ENCODE measurements at places on chromosomes 7 and 10.

- no peak for DNase-seq
Observed at GRCh38 chr7:38057829-38058228, 120.2 kb upstream of the STARD3NL start.

- DNase-seq = peak; percentile 71
Observed at GRCh38 chr10:31947144-31947926, 18.7 kb upstream of the ARHGAP12 start.

DNA sequence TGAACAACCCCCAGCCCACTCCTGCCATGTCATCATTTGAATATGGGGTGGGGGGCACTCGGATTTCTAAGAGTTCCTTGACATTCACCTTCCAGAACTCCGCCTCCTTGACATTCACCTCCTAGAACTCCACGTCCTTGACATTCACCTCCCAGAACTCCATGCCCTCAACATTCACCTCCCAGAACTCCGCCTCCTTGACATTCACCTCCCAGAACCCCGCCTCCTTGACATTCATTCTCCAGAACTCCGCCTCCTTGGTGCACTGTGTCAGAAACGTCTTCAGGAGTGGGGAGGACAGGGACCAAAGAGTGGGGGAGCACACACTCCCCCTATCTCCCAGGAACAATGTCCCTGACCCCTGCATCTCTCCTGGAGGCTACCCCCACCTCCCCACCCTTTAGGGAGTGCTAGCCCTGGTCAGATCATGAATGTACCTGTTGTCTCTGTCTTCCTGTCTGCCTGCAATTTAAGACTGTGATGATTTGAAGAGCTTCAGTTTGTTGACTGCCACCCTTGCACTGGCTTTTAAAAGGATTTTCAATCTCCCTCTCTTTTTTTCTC, 110.1 kb downstream of the NPTX2 start:
- DNase-seq = no peak

DNA sequence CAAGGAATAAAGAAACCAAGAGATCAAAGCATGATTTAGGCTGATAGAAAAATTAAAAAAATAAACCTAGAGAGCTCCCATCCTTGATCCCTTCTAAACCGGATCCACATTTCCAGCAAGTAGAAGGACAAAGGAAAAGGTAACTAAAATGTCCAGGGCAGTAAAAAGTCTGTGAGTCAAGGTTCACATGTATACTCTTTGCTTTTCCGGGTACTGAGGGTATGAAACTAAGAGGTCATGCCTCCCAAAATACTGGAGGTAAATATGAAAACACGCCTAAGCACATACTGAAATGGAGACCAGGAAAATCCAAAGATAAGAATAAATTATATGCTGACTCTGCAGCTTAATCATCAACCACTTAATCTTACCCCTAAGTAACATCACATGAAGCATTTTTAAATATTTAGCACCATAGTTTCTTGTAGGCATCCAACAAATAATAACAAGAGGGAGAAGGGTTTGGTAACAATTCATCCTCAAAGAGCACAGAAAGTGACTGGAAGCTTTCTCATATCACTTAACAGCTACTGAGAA, 35.4 kb downstream of the JAZF1 start:
- DNase-seq = no peak

GRCh38 chr10:20089879-20090278, 273.6 kb downstream of the PLXDC2 start:
- DNase-seq = no peak

- DNase-seq = no peak
Observed at GRCh38 chr7:51035716-51036115, 253.0 kb upstream of the GRB10 start.

- no peak for DNase-seq
Observed at GRCh38 chr7:130918129-130919052, 184.4 kb upstream of the KLF14 start.

- DNase-seq = peak; percentile 50
Observed at GRCh38 chr10:24556750-24557742, 166.6 kb downstream of the ARHGAP21 start.

DNA sequence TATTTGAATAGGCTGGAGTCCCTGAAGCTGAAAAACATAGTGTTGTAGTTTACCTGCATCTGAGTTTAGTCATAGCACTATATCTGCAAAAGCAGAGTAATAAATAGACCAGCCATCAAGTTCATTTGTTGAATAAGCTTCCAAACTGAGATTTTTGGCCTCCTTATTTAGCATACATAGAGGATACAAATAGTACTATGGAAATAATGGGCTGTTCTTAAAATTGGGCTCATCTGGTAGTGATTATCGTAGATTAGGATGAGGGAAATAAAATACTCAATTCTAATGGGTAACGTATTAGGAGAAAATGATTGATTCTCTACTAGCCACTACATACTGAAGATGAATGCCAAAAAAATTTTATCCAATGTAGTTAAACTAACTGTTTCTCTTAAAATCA, 41.4 kb upstream of the TMEM196 start:
- no peak for DNase-seq

DNA sequence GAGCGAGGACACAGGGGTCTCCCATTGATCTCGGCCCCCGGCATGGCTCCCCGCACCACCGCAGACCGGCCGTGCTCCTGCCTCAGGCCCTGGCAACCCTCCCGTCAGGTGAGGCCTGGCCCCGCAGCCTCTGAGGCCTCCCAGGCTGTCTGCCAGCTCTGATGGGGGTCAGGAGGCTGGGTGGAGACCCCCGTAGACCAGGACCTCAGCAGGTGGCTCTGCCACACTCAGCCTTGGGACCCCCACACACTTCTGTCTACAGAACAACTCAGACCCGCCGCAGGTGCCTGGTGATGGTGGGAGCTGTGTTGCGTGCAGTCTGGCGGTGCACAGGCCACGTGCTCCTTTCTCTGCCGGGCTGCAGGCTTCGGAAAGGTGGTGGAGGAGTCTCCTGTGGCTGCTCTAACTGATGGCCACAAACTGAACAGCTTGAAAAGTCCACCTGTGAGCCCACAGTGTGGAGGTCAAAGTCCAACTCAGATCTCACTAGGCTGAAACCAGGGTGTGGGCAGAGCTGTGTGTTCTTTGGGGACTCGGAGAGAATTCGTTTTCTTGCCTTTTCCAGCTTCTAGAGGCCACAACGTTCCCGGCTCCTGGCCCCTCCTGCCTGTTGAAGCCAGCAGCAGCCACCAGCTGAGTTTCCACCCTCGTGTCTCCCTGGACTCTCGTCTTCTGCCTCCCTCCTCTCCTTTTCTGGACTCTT, 62.5 kb downstream of the PWWP2B start:
- no peak for DNase-seq

GRCh38 chr7:29167721-29168120, 21.4 kb upstream of the CPVL start:
- no peak for DNase-seq

DNA sequence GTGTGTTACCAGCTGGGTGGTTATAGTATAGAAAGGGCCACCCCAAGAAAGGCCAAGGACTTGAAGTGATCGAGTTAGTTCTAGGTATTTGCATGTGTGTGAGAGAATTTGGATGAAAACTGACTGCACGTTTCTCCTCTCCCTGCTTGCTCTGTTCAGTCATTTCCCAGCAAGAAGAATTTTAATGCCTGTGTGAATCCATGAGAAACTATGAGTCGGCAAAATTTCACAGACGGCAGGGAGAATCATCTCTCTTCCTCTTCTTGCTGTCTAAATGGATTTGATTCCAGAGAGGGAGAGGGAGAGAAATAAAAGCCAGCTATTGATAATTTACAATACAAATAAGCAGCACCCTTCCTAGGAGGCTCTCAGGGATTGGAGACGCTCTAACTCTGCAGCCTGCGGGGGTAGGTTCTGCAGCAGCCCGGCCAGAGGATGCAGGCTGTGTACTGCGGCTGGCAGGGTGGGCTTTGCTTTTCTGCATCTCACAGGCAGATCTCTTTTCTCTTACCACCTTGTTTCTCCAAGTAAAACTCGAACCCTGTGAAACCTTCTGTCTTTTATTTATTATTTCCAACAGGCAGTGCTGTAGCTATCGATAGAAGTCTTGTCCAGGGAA, 183.6 kb downstream of the TCF7L2 start:
- no peak for DNase-seq

GRCh38 chr10:29501692-29502091, 133.1 kb downstream of the SVIL start:
- DNase-seq = peak; percentile 22

DNA sequence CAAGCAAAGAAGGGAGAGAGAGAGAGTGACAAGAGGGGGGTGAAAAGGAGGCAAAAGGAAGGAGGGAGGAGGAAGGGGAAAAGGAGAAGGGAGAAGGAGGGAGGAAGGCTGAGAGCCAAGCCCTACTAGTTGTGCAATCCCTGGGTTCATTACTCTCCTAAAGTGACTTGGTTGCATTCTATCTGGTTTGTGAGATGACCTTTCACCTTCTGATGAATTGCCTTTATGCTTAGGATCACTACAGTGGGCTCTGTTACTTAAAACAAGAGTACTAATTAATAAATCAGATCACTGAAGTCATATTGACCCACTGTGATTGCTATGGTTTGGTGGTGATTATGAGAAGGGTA, 144.9 kb downstream of the KIF20B start:
- no peak for DNase-seq

DNA sequence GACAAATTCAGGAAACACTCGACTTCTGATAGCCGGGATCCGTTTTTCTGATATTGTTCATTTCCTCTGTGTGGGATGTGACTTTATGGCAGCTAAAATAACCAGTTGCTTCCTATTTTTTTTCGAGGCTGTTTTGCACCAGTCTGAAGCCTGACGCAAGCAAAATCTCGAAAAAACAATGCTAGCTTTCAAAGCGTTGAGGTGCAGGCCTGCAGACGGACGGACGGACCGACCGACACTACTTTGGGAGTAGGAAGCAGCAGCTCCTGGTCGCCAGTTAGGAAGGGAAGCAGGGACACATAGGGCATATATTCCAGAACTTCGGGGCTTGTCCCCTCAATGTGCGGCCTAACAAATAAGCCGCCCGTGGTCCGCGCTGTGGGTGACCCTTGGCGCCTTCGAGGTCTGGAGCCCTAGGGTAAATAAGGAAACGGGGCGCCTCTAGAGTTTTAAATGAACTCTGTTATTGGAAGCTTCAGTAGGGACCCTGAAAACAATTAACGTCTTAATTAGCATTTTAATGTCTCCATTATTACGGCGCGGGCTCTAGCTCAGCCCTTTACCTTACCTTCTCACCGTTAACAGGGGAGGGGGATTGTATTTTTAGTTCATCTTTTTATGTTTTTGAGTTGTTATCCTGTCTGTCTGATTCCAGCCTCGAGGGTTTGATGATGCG, 1.3 kb downstream of the HHEX start:
- DNase-seq = no peak

DNA sequence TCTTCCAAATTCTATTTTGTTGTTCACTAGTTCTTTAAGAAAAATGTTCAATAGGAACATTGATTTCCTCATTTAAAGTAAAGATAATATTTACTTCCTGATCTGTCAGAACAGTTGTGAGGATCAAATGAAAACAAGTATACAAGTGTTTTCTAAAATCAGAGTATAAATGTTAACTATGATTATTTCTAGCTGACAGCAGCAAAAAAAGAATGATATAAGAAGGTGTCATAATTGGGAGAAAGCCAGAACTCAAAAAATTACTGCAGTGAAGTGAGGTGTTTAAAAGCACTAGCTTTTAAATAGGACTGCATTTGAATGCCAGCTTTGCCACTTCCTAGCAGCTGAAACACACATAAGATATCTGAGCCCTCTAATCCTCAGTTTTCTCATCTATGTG, 283.3 kb downstream of the RNLS start:
- DNase-seq = no peak

DNA sequence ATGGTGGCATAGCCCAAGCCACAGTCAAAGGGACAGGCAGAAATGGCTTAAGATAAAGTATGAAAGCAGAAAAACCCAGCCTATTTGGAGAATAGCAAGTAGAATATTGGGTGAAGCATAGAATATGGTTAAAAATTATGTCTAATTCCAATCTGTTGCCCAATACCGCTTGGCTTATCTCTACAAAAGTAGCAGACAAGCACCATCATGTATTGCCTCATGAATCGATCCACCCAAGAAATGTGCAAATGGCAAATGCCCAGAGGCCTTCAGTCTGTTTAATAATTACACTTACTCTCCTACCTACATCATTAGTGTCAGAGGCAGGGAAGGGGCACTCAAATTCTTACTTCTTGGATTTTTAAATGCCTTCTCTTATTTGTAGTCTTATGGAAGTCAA, 130.9 kb upstream of the ADAM12 start:
- no peak for DNase-seq

GRCh38 chr10:72784551-72785351, 92.8 kb downstream of the MCU start:
- DNase-seq = no peak

GRCh38 chr7:136502162-136502561, 366.3 kb upstream of the CHRM2 start:
- no peak for DNase-seq

- no peak for DNase-seq
Observed at GRCh38 chr10:72424561-72424960, 69.8 kb upstream of the DNAJB12 start.

DNA sequence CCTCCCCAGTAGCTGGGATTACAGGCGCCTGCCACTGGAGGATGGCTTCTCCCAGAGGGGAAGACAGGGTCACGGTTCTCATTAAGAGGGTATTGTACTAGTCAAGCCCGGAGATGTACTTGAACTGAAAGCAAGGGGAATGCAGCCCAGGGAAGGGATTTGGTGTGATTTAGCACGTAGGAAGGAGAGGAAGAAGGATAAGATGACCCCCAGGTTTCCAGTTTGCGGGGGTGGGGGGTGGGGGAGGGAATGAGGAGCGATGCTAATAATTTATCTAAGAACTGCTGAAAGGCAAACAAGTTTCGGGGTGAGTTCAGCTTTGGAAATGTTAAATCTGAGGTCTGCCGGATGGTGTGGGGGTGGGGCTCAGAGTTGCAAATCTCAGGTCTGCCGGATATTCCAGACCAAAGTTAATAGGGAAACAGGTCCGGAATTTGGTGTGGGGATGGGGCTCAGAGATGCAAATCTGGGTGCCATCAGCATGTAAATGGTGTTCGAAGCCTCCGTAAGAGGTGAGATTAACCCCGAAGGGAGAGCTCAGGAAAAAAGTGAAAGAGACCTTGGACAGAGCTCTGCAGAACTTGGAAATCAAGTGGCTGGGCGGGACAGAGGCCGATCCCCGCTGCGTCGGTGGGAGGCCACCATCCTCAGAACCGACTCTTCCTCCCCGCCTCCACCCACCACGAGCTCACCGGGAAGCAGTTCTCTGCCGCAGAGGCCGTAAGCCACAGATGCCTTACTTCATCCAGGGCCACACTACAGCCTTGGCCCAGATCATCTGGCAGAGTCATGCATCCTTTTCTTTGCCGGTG, 1.6 kb upstream of the SEPHS1 start:
- peak; percentile 41 for DNase-seq

- DNase-seq = no peak
Observed at GRCh38 chr7:37481722-37482288, 33.1 kb upstream of the ELMO1 start.

GRCh38 chr7:50331564-50332208, 27.2 kb downstream of the IKZF1 start:
- DNase-seq = no peak

GRCh38 chr10:70896551-70896950, 8.2 kb upstream of the PCBD1 start:
- DNase-seq = no peak

Data from K562 (cell line).